SHP77 treated with DMSO at 0.1 percent for 48 hours (cell line): ENCODE measurements at places on chromosomes 12 and 14.

- DNase-seq = no peak
These were observed 75.1 kb upstream of the CAPRIN2 start for GRCh38 chr12:30829876-30830275.

- no peak for DNase-seq
These were observed 141.4 kb downstream of the TMEM132D start for GRCh38 chr12:129762436-129762835.

DNA sequence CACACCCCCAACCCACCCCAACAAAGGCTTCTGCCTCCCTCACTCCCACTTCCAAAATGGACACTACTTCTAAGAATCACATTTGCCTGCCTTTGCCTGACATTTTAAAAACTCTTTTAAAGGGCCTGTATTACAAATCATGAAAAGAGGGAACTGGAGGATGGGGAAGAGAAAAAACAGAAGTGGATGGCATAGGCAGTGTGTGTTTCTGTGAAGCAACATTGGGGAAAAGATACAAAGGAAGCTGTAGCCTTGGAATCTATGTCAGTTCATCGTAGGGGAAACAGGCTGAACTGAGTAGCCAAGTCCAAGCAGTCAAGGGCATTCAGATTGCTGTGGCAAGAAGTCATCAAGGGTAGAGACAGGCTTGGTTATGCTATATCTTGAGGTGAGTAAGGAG is 273.9 kb downstream of the BTG1 start:
- DNase-seq = no peak

- DNase-seq = no peak
These were observed 9.1 kb upstream of the RNF34 start for GRCh38 chr12:121390856-121391255.

DNA sequence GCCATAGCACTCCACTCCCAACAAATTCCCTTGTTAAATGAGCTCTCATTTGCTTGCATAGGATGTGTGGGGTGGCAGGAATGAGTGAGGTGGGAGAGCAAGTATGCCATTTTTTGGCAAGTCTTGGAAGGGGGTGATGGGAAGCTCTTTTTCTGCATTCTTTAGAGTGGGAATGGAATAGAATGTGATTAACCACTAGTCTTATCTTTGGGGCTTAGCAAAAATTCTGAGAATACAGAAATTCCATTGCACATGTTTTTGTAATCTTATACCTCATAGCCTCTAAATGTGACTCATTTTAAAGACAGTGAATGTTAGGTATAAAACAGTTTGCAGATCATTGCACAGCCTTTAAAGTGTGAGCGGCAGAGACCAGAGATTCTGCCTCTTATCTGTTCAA is 28.4 kb upstream of the NEDD1 start:
- no peak for DNase-seq

DNA sequence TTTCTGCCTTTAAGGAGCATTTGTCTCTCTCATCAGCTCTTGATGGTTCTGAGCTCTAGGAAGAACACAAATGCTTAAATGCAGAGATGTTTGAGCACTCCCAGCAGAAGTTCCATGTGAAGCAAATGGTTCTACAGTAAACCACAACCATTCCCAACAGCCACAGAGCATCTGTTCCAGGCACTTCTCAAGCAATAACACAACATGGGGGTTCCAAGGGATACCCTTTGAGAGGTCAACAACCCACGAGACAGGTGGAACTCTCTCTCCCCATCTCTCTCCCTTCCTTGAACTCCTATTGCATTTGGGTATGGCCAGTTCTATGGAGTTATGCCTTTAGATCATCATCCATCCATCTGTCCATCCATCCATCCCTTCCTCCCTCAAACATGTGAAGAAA is 5.2 kb upstream of the COL2A1 start:
- no peak for DNase-seq

DNA sequence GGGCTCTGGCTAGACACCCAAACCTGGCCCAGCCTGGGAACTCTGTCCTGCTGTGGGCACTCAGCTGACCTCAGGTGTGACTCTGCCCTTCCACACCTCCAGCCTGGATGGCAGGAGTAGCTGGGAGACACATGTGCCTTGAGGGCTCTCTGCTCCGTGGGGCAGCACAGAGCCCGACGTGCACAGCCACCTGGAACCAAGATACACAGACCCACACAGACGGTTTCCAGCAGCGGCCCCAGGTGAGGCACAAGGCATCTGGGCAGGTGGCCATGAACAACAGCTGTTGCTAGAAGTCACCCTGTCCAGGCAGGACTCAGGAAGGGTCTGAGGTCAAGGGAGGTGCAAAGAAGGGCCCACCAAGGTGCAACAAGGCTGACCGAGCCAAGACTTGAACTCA is 5.9 kb downstream of the DEGS2 start:
- DNase-seq = no peak
